Femur (tissue), 1 donor: ENCODE measurements at places on chromosomes 4 and X.

DNA sequence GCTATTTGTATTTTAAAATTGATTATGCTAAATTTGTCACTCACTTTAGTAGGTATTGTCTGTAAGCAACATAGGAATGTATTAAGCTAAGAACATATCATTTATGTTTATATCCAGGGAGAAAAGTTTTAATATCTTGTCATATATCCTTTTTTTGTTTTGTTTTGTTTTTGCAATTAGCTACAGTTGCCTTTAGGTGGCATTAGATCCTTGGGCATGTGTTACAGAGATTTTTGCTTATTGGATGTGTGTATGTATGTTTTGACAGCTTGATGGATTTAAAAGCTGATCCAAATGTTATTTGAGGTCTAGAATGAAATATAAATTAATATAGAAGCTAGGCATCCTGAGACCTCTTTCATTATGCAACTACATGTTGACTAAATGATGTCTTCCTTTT is 36.1 kb upstream of the OTUD4 start:
- DNase-seq: no peak

DNA sequence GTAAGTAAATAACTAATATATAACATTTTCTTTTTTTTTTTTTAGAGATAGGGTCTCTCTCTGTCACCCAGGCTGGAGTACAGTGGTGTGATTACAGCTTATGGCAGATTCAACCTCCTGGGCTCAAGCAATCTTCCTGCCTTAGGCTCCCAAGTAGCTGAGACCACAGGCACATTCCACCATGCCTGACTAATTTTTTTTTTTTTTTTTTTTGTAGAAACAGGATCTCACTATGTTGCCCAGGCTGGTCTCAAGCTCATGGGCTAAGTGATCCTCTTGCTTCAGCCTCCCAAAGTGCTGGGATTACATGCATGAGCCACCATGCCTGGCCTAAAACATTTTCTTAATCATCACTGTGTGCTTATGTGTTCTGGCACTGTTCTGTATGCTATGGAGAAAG is 32.8 kb downstream of the MGARP start:
- DNase-seq: no peak

- DNase-seq: no peak
Observed at GRCh38 chr4:60020389-60020788, 1179.7 kb upstream of the ADGRL3 start.

GRCh38 chr4:172147687-172148086 is 334.5 kb downstream of the GALNTL6 start:
- no peak for DNase-seq

DNA sequence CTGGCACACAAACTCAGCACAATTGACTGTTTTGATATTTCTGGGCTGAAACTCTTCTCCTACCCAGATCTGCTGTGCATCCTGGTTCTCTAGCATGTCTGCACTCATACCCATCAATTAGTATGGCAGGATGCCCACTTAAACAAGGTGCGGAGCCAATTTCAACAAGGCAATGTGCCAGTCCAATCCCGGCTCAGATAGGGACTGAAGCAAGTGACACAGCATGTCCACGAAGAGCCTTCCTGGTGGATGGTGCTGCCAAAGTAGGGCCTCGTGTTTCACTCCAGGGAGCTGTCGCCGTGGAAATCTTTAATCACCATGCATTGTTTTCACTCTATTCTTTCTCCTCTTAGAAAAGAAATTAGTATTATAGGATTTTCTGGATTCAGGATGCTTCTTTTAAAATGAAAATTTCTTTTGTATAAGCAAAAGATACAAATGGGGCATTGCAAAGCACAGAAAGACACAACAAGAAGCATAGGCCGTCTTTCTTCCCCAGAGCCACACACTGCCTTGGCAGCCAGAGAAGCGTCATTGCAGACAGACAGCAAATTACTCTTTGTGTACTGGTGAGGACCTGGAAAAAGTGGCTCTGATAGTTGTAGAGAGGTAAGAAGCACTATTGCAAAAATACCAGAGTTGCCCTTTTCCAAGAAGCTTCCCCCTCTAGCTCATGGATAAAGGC is 40.6 kb upstream of the LSM6 start:
- peak; percentile 73 for DNase-seq
